Kidney (tissue), 22 donors: ENCODE measurements at places on chromosomes 1 and 21. TPM values are rescaled to one million over a fixed set of nuclear protein-coding genes. Genes with fewer than 3 reads are reported as not detected.

GRCh38 chr1:243471026-243471685 is 215.3 kb downstream of the SDCCAG8 start:
- DNase-seq: no peak

GRCh38 chr1:235069577-235070563 is 58.8 kb downstream of the TOMM20 start:
- peak; percentile 69 for DNase-seq

- no peak for DNase-seq
These were observed 61.0 kb downstream of the WDR4 start for GRCh38 chr21:42818328-42818749.

GRCh38 chr1:75085931-75086330 is 48.3 kb upstream of the LHX8 start:
- no peak for DNase-seq

DNA sequence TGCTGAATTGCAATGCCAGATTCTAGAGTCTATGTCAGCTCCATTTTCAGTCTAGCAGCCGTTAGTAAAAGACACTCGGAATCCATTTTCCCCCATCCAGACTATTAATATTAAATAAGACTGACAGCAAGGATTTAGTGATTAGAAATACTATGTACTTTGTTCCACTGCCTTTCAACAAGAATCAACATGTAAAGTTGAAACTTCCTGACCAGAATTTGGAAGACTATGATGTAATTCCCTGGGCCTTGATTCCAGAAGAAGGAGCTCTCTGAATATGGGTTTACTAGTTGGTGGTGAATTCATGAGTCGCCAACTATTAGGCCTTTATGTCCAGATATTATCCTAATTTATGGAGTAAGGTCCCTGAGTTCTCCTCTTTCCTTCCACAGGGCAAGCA is 24.8 kb downstream of the KDM1A start:
- no peak for DNase-seq

Gene LCE1A
- total RNA-seq: not detected
